NCI-H2171 treated with DMSO at 0.1 percent for 48 hours (cell line): ENCODE measurements at places on chromosomes 1 and 21.

GRCh38 chr1:4084896-4085295, 184.8 kb upstream of the C1orf174 start:
- DNase-seq: no peak

- no peak for DNase-seq
These were observed 22.9 kb downstream of the PADI4 start for GRCh38 chr1:17330856-17331255.

DNA sequence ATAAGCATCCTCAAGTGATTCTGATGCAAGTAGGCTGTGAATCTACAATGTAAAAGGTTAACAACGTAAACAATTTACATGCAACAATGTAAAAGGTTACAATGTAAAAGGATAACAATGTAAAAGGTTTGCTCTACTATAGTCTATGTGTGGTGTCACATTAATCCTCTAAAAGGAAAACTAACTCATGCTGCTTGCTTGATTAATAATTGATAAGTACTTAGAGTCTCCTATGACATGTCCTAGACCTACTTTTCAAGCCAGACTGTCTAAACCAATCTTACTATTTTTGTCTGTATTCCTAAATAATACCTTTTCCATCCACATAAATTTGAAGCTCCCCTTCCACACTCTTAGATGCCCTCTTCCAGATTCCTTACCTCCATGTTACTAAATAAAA, 606.8 kb downstream of the LTN1 start:
- no peak for DNase-seq

DNA sequence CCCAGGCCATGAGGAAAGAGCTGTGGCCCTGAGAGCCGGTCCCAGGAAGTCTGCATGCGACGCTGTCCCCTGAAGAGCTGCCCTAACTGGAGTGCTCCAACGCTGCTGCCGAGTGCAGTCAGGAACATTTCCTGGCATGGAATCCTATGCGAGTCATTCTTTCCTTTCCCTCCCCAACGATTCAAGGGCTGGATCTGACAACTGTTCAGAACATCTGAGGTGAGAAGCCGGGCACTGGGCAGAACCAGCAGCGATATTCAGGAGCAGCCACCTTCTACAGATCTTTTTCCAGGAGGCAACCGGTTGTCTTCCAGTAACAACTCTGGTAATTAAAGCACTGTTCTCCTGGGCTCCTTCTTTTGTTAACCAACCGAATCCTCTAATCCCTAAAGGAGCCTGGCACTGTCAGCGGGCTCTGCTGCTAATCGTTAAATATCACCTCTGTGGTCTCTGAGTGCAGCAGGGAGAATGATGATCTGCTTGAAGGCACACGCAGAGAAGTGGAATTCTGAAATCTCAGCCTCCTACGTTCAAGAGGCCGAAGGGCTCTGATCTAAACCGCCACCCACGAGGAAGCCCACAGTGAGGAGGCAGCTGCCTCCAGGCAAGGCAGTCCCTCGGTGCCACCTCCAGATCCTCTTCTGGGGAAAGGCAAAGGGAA, 55.8 kb downstream of the SLC45A1 start:
- DNase-seq: no peak

GRCh38 chr1:48841966-48842365, 65.3 kb upstream of the BEND5 start:
- DNase-seq: no peak

DNA sequence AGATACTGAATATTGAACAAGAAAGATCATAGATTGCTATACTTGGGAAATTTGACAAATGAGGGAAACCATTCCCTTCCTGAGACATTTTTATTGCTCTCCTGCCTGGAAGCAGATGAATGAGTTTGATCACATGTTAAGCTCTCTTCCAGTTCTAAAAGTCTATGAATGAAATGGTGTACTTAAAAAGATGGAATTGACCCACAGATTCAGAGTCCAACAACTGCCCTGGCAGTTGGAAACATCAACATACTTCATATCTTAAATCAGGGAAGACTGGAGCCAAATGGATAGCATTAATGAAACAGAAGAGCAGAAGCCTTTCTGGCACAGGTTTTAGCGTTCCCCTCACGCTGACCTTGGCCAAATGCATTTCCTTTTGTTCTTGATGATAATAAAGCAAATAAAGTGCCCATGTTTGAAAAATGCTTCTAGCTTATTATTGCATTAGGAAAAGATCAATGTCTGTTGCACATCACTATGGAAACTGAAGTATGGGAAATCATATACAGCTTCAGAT, 142.6 kb downstream of the ESRRG start:
- DNase-seq: no peak

DNA sequence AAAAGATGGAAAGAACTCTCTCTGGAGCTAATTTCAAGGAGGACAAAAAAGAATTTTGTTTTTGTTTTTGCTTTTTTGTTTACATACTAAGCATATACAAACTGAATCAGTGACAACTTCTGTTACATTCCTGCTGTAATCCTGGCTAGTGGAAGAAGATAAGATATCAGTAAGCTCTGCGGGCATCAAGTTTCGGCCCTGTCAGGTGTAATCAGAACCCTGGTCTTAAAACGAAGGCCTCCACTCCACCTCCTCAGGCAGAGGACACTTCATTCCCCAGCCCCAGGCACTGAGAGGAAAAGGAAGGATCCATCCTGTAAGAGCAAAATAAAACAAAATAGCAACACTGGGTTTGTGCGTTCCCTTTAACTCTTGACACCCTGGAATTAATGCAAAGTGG, 88.9 kb upstream of the ARHGAP29 start:
- DNase-seq: no peak

- DNase-seq: no peak
These were observed 17.2 kb downstream of the SPOCD1 start for GRCh38 chr1:31798433-31799195.

DNA sequence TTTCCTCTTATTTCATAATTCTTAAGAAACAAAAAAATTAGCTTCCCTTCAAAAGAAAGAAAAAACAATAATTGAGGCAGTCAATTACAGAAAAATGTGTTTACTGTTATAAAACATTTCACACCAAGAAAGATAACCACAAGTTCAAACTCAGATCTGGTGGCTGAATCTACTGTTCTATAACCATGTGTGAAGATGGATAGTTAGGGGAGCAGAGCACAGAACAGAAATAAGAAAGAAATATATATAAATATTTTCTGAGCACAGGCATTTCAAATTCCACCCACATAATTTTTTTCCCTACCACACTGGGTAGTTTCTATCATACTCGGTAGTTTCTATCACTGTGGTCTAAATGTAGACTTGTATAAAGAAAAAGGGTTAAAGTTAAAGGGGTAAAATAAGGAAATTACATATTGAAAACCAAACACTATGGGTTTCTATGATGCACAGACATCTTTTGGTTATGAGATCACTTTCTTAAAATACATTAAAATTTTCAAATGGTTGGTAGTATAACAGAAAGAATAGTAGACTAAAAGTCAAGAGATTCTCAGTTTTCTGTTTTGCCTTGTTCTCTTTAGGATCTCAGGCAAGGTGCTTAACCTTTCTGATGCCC, 10.8 kb downstream of the LYST start:
- no peak for DNase-seq

DNA sequence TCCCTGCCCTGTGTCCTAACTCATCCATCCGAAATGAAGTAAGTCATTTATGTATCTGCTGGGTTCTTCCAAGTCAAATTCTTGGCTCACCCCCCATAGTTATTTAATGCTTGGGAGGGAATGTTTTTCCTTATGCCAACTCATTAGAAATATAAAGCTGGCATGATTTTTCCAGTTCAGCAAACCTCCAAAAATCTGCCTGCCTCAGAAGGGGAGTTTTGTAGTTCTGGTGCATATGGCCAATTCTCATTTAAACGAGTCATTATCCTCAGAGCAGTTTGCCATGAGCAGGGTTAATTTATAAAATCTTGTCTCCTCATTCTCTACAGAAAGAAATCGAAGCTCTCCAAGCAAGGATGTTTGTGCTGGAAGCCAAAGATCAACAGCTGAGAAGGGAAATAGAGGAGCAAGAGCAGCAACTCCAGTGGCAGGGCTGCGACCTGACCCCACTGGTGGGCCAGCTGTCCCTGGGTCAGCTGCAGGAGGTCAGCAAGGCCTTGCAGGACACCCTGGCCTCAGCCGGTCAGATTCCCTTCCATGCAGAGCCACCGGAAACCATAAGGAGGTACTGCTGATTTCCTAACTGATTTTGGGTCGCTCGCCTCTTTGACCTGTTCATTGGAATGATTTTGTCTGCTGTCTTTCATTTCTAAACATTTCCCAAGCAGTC, 144.1 kb downstream of the DISC1 start:
- DNase-seq: no peak

GRCh38 chr1:198496216-198497143, 44.0 kb downstream of the ATP6V1G3 start:
- no peak for DNase-seq

DNA sequence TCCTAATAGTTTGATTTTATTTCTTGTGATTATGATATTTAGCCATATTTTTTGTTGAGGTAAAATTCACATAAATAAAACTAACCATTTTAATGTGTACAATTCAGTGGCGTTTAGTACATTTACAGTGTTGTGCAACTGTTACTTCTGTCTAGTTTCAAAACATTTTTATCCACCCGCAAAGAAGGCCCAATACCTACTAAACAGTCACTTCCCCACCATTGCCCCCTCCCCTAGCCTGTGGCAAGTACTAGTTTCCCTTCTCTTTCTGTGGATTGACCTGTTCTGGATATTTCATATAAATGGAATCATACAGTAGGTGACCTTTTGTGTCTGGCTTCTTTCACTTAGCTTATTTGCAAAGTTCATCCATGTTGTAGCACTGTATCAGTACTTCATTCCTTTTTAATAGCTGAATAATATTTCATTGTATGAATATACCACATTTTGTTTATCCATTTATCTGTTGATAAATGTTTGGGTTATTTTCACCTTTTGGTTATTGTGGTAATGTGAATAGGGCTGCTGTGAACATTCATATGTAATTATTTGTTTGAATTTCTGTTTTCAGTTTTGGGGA, 4.1 kb downstream of the FLVCR1 start:
- no peak for DNase-seq

DNA sequence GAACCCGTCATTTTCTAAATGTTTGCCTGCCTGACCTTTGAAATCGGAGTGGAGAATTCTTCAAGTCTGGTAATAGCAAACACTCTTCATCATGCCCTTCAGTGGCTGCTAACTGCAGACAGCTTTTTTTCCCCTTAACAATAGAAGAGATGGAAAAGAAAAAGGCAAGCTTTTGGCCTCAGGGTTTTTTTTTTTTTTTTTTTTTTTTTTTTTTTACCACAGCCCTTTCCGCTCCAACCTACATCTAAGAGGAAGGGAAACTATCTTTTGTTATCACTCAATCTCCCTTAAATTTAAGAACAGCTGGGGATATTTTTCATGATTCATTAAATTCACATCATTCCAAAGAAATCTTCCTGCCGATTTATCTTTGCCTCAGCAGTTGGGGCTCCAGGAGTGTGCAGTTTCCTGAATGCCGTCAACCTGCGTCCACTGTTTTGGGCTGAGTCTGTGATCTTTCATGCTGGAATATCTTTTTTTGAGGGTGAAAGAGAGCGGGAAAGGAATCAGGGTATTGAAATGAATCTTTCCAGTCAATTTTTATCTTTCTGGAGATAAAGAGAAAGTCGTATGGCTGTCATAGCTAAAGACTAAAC, 144.5 kb upstream of the SMYD2 start:
- DNase-seq: no peak

- no peak for DNase-seq
These were observed 9.5 kb downstream of the EYA3 start for GRCh38 chr1:28078680-28079626.

DNA sequence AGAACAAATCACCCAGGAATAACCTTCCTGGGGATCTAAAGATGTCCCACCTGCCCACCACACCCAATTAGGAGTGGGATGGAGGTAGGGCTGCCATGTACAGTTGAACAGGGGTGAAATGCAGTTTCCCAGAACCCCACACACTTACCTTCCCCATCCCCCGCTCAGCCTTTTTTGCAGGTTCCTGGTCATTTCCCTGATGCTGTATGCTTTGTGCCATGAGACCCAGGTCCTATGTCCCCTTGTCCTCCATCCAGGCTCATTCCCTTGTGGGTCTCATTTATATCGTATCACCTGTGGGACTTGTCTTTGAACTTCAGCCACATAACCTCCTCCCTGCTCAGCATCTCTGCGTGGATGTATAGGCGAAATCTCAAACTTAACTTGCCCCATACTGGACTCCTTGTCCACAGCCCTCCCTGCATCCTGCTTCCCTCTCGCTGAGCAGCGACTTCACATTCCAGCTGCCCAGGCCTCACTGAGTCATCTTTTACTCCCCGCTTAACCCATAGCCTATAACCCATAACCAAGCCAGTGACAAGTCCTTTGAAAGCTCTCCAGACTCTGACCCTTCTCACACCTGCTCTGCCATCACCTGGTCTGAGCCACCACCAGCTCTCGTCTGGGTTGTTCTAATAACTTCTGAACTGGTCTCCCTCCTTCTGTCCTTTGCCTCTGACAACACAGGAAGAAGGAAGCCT, 4.7 kb downstream of the LDLRAD2 start:
- DNase-seq: no peak

DNA sequence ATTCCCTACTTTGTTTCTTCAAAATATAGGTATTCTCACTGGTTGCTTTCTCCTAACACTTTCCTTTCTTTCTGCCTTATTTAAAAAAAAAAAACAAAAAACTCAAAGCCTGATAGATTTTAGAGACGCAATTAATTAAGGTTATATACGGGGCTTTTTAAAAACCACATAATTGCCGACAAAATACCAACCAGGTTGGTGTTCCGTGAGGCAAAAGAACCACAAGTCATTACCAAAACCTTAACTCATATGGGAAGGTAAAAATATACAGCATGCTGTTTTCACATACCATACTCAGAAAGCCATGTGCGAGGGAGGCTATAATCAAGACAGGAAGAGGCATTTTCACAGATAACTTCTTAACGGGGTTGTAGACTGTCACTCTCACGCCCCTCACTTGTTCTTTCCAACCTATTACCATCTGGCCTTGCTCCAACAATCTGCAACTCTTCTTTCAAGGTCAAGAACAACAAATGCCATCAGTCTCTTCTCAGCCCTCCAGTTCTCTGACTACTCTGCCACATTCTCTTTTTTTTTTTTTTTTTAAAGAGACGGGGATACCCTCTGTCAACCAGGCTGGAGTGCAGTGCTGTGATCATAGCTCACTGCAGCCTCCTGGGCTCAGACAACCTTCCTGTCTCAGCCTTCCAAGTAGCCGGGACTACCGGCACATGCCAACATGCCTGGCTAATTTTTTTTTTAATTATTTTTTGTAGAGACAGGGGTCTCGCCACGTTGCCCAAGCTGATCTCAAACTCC, 102.6 kb downstream of the APP start:
- DNase-seq: peak; percentile 50
